ENCODE measurements at places on chromosomes 4 and X. TPM values are rescaled to one million over a fixed set of nuclear protein-coding genes. Genes with fewer than 3 reads are reported as not detected.

DNA sequence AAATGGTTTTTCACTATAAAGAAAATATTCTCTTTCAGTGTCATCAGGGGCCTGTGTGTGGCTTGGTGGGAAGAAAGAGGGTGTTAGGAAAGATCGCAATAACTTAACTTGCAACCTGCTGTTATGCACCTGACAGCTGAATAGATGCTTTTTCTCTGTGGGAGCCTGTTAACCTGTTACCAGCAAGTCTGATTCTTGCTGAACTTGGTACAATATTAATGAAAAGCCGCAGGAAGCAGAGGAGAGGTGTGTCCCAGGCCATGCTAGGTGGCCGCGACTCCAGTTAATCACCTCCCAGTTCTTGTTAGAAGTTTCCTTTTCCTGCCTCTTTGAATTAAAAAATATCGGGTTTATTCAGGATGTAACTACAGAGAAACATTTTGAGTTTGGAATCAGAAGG is 494.8 kb upstream of the AGA start:
- no peak for DNase-seq

DNA sequence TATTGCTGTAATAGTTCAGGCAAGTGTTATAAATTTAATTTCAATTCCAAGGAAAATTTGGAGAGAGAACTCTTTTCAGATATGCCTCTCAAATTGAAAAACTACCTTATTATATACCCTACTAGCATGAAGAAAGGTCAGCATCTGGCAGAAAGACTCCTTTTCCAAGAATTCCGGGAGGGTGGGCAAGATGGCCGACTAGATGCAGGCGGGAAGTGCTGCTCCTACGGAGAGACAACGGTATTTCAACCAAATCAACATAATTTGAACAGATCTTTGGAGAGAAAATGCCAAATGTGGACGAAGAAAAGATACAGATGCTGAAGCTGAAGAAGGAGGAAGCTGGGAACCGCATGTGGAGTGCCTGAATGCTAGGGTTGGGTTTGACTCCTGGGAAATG is 53.8 kb upstream of the INTU start:
- DNase-seq, result no peak

DNA sequence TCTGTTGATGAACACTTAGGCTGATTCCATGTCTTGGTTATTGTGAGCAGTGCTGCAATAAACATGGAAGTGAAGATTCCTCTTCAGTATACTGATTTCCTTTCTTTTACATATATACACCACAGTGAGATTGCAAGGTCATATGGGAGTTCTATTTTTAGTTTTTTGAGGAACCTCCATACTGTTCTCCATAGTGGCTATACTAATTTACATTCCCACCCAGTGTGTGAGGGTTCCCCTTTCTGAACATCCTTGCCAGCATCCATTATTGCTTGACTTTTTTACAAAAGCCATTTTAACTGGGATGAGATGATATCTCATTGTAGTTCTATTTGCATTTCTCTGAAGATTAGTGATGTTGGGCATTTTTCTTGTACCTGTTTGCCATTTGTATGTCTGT is 80.5 kb upstream of the GALNT7 start:
- no peak for DNase-seq

Gene TBC1D9
- total RNA-seq, result 36.4 TPM

DNA sequence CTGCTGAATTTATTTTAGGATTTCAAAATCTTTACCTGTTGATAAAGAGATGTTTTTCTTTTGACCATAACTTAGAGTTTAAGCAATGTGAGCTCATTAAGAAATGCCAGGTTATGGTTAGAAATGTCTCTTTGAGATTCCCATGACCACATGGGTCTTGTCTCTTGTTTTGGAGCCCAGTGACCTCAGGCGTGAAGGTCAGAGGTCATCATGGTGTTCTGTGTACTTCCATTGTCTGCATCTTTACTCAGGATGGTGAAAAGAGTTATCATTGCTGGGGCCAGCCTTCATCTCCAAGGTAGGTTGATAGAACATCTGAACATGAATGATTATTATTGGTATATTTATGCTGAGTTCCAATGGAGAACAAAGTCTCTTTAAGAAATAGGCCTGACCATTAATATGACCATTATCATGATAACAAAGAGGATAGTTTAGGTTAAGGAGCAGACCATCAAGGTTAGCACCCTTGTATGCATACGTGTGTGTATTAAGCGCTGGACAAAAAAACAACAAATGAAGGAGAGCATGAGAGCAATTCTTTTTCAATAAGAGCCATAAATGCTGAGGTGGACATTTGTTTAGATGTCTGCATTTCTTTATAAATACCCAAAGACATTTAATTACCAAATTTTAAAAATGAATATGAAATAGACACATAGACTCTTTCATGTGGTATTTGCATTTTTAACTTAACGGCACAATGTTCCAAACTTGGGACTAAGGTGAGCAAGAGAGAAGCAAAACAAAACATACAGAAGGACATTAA is 120.6 kb upstream of the PAQR3 start:
- DNase-seq, result no peak

Gene COL4A6
- total RNA-seq, result 66.6 TPM

- no peak for DNase-seq
Observed at GRCh38 chr4:4606321-4606720, 64.5 kb upstream of the STX18 start.
